ENCODE measurements at places on chromosomes 4 and X. TPM values are rescaled to one million over a fixed set of nuclear protein-coding genes. Genes with fewer than 3 reads are reported as not detected.

Gene PLP1
- total RNA-seq: 2.2 TPM

Gene DMRTC1B
- total RNA-seq: not detected

Gene GAGE13
- not detected for total RNA-seq

Gene CFP
- total RNA-seq: 1.0 TPM

Gene TKTL1
- 3.2 TPM for total RNA-seq

Gene TLR3
- total RNA-seq: 2.3 TPM

Gene EIF4E
- 57.5 TPM for total RNA-seq

Gene TMPRSS11D
- not detected for total RNA-seq

Gene ZNF732
- 0.13 TPM for total RNA-seq

Gene CTAG2
- not detected for total RNA-seq

Gene MRPL1
- 29.0 TPM for total RNA-seq

Gene GSPT2
- total RNA-seq: 8.6 TPM

Gene ADAM29
- not detected for total RNA-seq

Gene RRH
- total RNA-seq: 0.22 TPM

Gene MSX1
- 5.0 TPM for total RNA-seq
